Activated effector memory CD4-positive, alpha-beta T cell treated with Interleukin-2 at 50 U/mL for 16 hours (primary cell): ENCODE measurements at places on chromosomes 1 and 21.

DNA sequence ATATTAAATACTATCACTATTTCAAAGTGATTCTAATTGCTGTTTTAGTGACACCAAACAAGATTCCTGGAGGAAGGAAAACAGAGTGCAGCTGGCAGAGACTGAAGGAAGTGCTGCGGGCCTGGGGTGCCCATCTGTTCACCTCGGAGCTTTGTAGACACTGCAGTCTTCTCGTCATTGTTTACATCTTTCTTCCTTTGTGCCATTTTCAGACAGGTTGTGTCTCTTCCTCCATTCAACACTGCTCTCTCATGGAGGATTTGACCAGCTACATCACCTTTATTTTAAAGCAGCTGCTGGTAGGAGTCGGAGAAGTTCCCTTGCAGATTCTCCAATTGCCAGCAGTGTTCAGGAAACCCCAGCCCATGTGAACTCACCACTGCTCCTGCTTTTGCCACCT is 37.3 kb downstream of the ABCA4 start:
- no peak for DNase-seq

DNA sequence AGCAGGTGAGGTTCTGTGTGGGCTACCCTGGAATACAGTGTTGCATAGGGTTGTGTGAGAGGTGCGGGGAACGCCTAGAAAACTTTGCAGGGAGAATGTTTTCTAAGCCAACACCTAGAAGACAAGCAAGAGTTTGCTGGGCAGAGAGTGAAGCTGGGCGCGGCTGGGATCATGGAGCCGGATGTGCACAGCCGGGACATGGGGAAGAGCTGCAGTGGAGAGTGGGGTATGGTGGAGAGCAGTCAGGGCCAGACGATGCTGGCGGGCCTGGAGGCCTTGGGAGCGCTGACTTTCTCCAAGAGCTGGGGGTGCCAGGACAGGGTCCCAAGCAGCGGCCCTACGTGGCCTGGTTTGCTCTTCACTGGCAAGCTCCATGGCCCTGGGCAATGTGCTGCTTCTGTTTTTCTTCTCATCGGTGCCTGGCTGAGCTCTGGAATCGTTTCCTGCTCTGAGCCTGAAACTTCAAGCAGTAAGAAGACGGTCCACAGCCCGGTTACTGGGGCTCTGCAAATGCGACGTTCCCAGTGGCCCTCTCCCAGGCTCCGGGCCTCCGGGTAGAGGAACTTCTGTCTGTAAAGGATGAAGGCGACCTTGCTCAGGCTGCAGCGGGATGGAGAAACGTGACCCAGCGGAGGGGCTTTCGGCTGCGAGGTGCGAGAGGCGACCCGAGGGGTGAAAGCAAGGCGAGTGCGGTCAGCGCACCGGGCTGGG is 51.9 kb upstream of the CD34 start:
- no peak for DNase-seq

DNA sequence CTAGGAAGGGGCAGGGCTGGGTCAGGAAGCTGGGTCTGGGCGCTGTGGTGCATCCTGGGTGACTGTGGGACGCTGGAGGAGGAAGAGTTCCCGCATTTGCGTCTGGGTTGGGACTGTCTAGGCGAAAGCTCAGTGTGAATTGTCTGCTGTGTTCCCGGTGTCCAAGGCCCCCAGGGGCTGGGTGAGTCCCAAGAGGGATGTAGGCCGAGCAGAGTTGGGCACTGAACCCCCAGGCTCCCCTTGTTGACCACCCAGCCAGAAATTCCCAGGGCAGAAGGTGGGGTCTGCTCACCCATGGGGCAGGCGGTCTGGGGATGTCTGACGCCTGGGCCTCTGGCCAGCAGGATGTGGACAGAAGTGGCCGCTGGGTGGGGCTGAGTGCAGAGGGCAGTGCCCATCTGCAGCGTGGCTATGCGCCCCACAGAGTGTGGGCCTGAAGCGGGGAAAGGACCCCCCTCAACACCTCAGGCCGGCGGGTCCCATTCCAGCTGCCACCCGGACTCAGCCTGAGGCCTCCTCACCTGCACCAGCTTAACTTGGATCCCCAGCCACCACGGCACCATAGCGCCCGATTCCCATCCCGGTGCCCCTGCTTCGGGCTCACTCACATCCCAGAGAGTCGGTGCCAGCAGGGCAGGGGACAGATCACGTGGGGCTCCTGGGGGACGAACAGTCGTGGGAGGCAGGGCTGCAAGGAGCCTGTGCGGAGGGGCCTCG is 37.0 kb upstream of the POFUT2 start:
- no peak for DNase-seq

- no peak for DNase-seq
These were observed 15.2 kb downstream of the PTPRF start for GRCh38 chr1:43545695-43546387.

GRCh38 chr1:203287109-203287893 is 18.0 kb upstream of the BTG2 start:
- DNase-seq: peak; percentile 67

GRCh38 chr1:9746651-9747050 is 77.1 kb downstream of the CLSTN1 start:
- DNase-seq: no peak

GRCh38 chr1:26317612-26318337 is at the start of gene CD52:
Gene CD52, plus strand, starts transcription at chr1:26317958. Its CDS starts 60 bp downstream, at chr1:26318018.
- DNase-seq: peak; percentile 71

- DNase-seq: no peak
These were observed 71.6 kb downstream of the CD2 start for GRCh38 chr1:116825720-116826438.

DNA sequence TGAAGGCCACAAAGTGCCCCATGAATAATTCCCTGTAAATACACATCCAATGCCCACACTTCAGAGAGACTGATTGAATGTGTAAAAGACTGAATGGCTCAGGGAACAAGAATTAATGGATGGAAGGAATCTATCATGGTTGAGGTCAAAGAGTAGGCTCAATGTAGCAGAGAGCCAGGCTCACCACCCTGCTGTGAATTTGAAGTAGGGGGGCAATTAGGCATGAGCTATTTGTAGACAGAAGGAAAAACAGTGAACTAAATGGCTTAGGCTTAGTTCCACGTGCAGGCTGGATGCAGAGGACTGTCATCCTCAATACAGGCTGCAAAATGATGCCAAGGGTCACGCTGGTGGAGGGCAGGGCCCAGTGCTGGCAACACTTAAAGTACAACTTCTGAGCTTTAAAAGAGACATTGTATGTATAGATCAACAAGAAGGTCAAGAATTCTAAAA is 22.9 kb upstream of the IGSF3 start:
- no peak for DNase-seq

GRCh38 chr1:205770618-205771017 is 4.7 kb downstream of the RAB29 start:
- no peak for DNase-seq

DNA sequence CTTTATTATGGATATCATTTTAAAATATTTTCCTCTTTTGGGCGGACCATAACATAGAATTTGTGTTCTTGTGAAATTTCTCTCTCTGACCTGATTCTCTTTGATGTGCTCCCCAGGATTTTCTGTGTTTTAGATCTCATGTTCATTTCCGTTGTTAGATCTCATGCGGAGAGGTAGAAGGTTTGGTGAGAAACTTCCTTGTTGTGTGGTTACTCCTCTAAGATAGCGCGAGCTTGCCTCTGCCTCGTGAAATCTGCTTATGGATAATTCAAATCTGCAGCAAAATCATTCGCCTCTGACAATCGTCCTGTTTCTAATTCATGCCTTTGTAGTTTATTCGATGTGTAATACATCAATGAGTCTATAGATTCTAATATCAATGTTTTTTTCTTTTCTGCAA is 580.4 kb downstream of the USP25 start:
- DNase-seq: no peak

DNA sequence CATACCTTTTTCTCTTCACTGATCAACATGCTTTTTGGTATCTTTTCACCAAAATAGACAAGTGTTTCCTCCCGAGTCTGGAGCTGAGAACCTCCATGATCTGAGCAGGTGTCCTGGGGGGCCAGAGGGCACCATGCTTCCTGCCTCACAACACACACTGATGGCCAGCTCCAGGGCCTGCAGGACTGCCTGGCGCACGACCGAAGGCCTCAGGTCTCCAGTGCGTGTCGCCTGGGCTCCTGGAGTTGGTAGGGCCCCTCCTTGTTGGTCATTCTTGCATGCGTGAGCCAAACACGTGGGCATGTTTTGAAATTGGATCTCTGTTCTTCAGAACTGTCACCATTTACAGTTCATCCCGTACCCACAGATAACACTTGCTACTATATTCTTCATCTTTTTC is 64.4 kb downstream of the SLC37A1 start:
- no peak for DNase-seq

DNA sequence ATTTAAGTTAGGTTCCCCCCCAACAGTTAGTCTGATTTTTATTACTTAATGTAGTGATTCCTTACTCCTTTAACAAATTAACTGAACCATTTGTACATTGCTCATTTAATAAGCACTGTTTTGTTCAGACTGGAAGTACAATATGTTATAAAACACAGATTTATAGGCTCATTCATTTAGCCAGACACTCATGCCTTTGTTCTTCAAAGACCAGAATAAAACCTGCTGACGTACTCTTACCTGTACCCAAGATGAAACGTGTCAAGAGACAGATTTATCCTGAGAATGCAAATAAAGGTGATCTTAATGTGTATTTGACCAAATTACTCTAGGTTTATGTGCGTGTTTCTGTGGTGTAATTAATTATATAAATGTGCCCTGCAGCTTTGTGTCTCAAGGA is 92.8 kb downstream of the INTS7 start:
- no peak for DNase-seq

DNA sequence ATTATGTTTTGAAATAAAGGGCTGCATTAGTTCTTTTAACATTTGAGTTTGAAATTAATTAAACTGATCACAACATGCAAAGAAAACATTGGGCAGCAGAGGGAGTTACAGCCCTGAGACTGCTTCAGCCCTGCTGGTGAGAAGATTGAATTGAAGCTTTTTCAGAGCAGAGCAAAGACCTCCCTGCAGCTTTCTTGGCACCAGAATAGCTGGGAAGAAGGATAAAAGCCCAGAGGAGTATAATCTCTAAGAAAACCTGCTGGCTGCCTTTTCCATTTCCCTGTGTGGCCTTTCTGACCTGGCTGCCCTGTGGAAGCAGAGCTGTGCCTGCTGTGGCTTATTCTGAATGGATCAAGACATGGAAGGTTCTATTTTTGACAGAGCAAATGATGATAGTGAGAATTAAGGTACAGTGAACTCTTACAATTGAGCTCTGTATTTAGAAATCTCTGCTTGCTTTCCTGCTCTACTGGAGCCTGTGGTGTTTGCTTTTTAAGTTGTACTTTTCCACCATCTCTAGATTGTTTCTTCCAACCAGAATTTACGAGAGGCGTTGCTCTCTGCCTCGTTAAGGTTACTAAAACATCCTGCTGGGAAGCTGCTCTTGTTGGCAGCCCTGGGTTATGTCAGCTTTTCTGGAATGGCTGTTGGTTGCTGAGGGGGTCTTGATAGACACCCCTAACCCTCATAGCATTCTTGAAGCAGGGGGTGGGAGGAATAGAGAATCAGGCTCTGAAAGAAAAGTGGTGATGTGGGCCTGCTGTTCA is 9.9 kb downstream of the SNRPE start:
- no peak for DNase-seq

- DNase-seq: no peak
These were observed 15.4 kb downstream of the MACO1 start for GRCh38 chr1:25445993-25446538.

DNA sequence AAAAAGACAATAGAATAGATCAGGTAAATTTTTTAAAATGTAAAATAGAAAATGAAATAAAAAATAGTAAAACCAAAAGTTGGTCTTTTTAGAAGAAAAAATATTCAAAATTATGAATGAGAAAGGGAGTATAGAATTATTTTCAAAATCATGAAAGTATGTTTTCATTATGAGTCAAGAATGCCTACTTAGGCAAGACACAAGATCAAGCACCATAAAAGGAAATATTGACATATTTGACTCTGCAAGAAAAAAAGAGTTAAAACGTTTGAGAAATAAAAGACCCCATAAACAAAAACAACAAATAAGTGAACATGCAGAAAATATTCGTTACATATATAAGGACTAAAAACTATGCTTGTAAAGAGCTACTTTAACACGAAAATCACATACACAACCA is 4.8 kb upstream of the COX20 start:
- no peak for DNase-seq

DNA sequence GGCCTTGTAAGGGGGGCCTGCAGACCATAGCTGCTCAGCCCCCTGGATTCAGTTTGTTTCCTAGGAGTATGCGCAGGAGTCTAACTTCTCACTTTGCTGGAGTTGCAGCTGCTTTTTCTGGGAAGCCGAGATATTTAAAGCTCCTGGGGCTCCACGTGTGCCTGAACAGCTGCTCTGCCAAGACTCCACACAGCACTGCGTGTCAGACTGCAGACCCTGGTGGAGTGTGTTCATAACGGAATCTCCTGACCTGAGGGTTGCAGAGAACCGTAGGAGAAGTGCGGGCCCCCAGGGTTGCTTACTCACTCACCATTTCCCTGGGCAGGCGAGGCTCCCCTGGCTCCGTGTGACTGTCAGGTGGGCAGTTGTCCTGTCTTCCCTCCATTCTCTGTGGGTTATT is 474.3 kb upstream of the TMPRSS15 start:
- DNase-seq: no peak

DNA sequence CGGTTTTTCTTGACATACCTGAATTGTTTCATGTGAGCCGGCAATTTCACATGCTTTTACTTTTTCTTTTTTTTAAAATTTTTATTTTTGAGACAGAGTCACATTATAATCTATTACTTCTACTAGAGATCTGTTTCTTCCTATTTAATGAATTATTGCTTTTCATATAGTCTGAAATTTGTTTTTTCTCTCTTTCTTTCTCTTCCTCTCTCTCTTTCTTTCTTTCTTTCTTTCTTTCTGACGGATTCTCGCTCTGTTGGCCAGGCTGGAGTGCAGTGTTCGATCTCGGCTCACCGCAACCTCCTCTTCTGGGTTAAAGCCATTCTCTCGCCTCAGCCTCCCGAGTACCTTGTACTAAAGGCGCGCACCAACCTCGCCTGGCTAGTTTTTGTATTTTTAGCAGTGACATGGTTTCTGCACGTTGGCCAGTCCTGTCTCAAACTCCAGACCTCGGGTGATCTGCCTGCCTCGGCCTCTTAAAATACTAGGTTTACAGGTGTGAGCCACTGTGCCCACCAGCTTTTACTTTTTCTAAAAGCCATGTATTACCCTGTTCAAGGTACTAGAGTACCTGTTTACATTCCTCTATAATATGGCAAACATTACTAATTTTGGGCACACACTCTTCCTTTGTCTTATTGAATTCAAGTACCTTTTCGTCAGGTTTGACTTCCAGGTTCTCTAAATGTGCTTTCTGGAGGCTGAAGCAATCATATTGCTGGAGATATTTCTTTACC is 86.5 kb upstream of the RHOU start:
- no peak for DNase-seq
